GM23248 (cell line): ENCODE measurements at places on chromosomes 1 and 21.

DNA sequence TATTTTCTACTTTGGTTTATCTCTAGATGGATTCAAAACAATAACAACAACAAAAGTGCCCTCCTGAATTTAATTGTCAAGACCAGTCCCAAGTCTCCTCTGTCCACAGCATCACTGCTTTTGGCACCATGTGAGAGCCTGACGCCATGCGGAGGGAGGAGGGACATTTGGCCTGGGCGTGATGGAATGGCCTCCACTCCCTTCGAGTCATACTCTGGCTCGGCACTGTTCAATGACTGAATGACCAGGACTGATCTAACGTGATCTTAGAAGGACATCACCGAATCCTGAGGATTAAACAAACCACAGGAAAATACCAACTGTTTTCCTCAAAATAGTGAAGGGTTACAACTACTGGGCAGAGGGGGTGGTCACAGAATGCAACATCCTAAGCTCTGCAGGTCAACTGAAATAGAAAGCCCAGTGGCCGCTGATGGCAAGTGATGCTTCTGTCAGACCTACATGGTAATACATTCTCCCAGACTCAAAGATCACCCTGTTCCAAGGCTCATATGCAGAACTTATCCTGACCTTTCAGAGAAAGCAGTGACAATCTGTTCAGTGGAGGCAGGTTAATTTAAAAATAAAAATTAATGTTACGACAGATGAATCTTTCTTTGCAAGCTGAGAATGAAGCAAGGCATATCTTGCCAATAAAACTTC lies 19.1 kb downstream of the SRSF4 start:
- peak; percentile 32 for DNase-seq

DNA sequence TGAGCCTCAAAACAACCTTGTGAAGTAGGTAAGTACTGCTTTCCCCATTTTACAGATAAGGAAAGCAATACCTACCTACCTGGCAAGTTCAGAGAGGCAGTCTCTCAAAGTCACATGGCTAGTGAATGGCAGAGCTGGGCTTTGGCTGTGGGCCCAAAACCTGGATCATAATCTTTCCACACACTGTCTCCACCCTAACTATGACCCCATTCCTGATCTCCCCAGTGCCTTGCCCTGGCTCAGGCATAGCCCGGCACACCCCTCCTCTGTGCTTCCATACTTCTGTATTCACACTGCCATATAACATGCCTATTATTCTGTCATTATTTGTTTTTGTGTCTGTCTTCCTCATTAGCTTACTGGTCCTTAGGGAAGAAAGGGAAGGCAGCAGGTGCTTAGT lies 15.9 kb downstream of the GNG12 start:
- DNase-seq = no peak

- DNase-seq = no peak
These were observed 117.9 kb downstream of the PRDM2 start for GRCh38 chr1:13817906-13818305.

DNA sequence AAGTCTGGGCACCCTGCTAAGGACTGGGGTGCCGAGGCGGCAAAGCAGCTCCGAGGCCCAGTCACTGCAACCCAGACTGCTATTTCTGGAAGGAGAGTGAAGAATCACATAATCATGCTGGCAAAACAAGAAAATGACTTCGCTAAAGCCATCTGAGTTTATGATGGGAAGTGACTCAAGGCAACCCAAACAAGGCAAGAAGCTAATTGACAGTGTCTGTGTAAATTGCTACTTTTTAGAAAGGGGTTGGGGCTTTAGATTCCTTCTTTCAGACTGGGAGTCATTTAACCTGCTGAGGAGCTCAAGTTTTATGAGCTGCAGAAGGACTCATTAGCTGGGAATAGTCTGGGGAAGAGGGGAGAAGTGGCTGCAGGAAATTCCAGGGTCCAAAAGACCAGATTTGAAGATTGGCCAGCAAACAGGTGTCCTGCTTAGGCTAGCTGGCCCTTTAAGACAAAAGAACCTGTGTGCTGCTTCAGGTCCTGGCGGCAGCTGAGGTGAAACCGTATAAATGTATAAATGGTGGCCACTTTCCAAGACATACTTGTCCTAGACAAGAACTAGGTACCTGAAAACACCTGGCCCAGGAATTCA lies 28.1 kb downstream of the TSHB start:
- no peak for DNase-seq

- DNase-seq = no peak
These were observed 371 bp upstream of the ODF2L start for GRCh38 chr1:86396498-86396890.

DNA sequence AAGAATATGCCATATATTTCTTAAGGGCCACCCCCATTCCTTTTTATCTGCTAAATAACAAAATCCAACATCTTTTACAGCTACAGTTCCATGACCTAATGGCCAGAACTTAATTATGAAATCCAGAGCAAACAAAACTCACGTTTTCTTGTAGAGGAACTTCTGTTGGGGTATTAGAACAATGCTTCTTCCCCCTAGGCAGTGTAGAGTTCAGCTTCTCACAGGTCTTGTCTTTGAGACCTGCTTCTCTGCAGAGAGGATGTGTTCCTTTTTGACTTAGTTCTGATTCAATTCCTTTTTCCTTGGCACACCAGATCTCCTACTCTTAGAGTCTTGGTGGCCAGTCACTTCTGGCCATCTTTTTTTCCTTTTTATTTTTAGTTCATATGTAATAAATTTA lies 22.2 kb downstream of the VAV3 start:
- DNase-seq = no peak

GRCh38 chr1:28171246-28171645 lies 5.2 kb downstream of the PTAFR start:
- DNase-seq = no peak

GRCh38 chr1:39127513-39127912 lies 77.0 kb upstream of the MACF1 start:
- DNase-seq = peak; percentile 39

DNA sequence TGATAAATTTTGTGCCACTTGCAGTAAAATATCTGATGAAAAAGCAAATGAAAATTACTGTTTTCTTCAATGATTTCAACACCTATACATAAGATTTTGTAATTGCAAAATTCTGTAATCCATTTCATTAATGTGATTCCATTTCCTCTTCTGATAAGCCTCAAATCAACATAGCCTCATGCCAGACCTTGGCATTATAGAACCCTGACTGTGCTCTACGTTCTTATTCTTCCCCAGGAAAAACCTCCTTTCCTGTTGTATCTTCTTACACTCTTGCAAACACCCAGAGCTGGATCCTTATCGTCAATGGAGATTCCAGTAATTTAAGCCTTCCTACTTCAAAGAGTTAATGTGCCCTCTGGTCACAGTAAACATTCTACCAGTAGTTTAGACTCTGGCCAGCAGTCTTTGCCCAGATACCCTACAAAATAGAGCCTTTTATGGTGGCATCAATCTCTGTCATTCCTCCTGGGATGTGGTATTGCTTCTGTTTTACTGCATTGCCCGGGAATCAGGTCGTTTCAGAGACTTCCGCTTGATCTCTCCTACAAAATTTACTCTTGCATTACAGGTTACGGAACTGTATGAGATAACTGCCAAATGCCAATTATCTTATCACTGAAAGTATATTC lies 48.5 kb upstream of the CHRM3 start:
- no peak for DNase-seq

- peak; percentile 2 for DNase-seq
These were observed 957.0 kb downstream of the AMY1C start for GRCh38 chr1:104706631-104707147.

DNA sequence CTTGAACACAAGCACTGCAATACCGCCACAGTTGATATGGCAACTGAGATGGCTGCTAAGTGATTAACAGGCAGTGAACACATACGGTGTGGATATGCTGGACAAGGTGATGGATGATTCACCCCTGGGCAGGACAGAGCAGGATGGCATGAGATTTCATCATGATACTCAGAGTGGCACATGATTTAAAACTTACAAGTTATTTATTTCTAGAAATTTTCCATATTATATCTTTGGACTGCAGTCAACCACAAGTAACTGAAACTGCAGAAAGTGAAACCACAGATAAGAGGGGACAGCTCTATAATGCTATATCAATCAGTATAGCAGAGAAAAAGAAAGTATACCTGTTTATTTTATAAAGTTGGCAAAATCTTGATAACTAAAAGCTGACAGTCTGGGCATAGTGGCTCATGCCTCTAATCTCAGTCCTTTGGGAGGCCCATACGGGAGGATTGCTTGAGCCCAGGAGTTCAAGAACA lies 47.9 kb downstream of the PHACTR4 start:
- peak; percentile 92 for DNase-seq

DNA sequence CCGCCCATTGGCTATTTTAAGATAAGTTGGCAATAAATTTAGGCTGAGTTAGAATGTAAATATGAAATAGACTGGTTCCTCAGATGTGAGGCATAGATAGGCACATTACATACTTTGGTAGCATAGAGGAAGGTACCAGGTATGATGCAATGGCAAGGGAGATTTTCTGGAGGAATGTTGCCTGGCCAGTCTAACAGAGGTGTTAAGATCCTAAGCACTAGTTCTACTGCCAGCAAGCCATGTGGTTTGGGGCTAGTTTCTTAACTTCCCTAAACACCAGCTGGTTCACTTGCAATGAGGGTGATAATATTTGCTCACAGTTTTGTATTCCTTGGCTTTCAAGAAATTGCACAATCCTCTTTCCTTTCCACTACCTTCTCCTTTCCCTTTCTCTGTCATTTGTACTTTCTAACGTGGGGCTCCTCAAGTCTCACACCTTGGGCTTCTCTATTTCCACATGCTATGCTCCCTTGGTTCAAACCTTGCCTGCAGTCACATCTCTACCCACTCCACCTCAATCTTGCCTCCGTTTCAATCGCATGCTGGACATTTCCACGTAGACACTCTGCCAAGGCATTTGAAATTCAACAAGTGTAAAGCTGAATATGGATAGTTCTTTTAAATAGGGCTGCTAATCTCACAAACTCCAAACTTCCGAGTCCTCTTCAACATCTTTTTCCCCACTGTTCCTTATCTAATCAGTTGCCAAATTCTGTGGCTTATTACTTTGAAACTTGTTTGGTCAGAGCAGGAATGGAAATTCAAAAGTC lies 4.7 kb upstream of the CD55 start:
- DNase-seq = no peak

GRCh38 chr1:234897754-234898454 lies 230.7 kb downstream of the TOMM20 start:
- DNase-seq = no peak

DNA sequence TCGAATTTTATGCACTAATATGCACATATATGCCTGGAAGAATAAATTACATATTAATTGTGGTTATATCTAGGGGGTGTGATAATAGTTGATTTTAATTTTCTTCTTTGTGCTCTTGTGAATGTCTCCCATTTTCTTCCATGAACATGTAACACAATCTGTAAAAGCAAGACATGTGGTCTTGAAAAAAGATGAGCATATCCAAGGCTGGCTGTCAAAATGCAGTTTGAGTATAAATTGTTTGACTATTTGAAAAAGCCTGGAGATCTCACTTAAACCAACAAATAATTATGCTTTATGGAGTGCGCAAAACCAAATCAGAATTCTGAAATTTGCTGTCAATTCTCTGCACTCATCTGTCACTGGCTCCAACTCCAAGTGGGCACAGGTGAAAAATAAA lies 143.9 kb downstream of the HMGB4 start:
- DNase-seq = no peak

DNA sequence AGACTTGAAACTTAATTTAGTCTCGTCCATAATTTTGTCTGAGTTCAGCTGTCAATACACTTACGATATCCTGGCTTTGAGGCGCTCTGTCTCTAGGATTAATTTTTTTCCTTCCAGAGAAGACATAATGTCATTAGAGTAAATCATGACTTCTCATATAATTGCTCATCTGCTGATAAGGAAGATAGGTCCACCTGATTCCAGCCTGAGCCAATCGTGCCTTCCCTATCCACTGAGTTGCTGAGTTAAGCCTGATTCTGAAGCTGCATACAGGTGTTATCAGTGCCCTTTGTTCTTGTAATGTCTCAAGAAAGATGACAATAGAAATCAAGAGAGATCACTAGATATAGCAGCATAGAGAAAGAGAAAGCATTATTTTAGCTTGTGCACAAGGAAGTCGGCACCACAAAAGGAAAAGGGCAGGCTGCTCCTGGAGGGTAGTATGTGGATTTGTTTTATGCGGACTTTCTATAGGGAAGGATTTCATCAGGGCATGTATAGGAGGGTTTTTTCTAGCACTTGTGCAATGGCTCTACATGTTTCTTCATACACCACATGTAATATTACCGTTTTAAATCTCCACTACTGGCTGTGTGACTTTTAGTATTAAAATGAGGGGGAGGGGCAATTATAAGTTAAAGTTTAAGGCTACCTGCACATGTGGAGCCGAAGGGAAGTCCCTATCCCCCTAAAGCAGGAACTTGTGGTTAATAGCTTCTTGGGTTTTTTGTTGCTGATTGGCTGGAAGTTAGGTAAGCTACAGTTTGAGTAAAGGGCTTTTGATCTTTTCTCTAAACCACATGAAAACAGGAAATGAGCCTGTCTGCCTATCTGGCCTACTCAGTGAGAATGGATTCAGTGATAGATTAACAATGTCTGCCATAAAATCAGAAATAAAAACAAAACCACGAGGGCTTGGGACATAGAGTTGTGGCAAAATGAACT lies 133.4 kb downstream of the PLPPR5 start:
- DNase-seq = no peak

- no peak for DNase-seq
These were observed 164.1 kb downstream of the GALNT2 start for GRCh38 chr1:230230948-230231773.

GRCh38 chr1:223711747-223712193 lies 569 bp upstream of the CAPN2 start:
- DNase-seq = no peak

GRCh38 chr1:85465786-85466134 lies 801 bp upstream of the DDAH1 start:
- peak; percentile 61 for DNase-seq

GRCh38 chr1:110877364-110877763 lies 4.4 kb downstream of the CD53 start:
- no peak for DNase-seq

DNA sequence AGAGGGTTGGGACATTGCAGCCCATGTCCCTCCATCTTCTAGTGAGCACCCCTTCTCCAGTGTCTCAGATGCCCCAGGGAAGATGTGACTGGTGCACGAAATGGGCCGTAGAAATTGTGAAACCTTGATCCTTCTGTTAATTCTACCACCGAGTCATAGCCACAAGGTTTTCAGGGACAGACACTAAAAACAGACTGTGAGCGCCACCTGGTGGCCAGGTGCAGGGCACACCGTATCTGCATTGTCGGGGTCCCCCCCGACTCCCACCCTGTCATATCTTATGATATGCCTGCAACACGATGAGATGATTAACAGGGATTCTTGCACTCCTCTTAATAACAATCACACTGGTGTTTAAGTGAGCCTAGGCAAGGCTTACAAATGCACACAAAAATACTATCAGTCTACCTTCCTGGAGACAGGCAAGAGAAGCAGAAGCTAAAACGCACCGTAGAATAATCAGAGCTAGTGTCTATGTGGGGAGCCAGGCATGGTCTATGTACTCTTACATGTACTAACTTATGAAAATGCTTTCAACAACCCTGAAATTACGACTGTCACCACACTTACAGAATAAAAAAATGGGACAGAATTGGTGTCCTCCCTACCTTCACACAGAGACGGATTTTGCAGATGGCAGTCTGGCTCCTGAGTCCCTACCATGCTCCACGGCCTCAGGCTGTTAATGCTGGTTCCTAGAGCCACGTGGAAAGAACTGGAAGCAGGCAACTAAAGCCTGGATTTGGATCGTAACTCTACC lies 57.9 kb downstream of the FHAD1 start:
- peak; percentile 67 for DNase-seq
